ENCODE measurements at places on chromosomes 2 and 18.

DNA sequence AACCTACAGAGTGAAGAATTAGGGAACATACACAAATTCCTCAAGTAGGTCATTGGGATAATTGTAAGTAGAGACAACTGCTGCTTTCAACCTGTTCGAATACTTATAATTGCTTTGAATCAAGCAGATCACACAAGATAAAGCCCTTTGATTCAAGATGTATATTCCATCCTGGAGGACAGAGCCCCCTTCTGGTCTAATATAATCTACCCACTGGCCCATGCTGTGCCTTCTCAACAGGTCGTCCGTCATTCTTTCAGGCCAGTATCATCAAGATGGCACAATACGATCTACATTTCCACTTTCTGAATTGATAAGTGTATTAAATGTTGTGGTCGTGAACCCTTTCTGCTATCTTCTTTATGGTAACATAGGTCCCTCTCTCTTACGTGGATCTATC, 387.0 kb upstream of the CDH19 start:
- no peak for DNase-seq

GRCh38 chr2:172085460-172086159, at the start of gene DLX1:
TSS of gene DLX1 (plus strand) at chr2:172085507. CDS start at chr2:172085678, 171 bp downstream.
- peak; percentile 89 for DNase-seq

- no peak for DNase-seq
Measured at GRCh38 chr2:167423731-167424130, 535.5 kb downstream of the XIRP2 start.

- DNase-seq, result no peak
Measured at GRCh38 chr18:74507927-74508326, 11.8 kb downstream of the CNDP2 start.

DNA sequence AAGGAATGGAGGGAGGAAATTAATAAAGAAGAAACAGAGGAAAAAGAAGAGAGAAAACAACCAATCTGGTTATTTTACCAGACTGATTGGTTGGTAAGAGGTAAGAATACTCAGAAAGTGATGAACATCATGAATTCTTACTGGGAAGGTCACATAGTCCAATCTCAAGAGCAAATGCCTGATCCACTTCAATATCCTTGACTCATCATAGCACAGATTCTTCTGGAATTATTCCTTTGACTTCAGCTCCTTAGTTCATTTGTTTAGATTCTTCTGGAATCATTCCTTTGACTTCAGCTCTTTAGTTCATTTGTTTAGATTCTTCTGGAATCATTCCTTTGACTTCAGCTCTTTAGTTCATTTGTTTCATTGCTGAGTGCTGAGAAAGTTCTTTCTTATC, 2030.6 kb upstream of the CELF4 start:
- DNase-seq, result no peak

- DNase-seq, result peak; percentile 22
Measured at GRCh38 chr2:216299588-216299987, 72.7 kb downstream of the MARCHF4 start.

DNA sequence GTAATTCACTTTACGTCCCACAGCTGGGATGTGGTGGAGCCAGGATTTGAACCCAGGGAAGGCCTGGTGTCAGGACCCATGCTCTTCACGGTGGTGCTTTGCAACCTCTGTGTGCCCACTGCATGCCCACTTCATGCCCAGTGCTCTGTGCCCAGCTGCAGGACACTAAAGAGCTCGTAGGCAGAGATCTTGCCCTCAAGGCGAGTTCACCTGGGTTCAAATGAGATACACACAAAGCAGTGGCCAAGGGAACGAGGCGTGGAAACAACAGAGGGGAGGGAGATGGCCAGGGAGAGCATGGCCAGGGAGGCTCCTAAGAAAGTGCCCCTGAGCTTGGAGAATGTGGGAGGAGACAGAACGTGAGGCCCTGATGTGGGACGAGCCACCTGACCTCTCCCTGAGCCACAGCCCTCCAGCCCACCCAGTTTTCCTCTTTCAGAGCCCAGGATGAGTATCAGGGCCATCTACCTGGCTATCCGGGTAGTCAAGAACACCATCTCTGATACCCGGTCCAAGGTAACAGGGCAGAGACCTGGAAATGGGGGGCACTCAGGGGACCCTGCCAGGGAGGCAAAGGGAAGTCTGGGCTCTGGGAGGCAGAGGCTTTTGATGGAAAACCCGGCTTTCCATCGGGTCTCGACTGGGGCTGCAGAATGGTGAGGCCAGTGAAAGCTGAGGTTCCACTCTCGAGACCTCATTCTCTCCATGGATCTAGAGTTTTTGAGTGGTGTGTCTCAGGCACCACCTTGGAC, 20.4 kb downstream of the MROH2A start:
- no peak for DNase-seq

All from hematopoietic multipotent progenitor cell (in vitro differentiated cells).